ENCODE measurements at places on chromosomes 3 and 15. TPM values are rescaled to one million over a fixed set of nuclear protein-coding genes. Genes with fewer than 3 reads are reported as not detected.

OR5H1 gene
- not detected for total RNA-seq

GRCh38 chr3:136069933-136070332 lies 104.4 kb downstream of the PPP2R3A start:
- H3K27me3 ChIP-seq = no peaks in the 10 kb centered on the region
- H3K27ac ChIP-seq = no peak overlapping the region
- H3K4me1 ChIP-seq = no peaks in the 10 kb centered on the region

SUCNR1 gene
- total RNA-seq = 7.3 TPM

SYNPR gene
- total RNA-seq = not detected

DNA sequence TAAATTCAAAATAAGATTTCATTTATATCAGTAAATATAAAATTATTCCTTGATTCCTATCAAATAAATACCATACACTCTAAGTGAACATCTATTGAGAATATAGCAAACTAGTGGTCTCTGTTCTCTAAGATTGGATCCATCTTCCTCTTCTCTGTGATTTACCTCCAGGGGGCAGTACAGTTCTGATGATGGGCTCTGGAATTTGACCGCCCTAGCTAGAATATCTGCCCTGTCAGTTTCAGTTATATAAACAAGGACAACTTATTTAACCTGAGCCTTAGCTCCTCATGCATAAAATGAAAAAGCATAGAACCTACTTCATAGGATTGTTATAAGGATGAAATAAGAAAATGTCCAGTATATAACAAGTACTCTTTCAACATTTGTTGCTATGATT lies 171.1 kb upstream of the CCDC54 start:
- no peak overlapping the region for H3K4me3 ChIP-seq
- no peak for DNase-seq
- no peak overlapping the region for H3K27ac ChIP-seq
- no peaks in the 10 kb centered on the region for H3K27me3 ChIP-seq

CIB1 gene
- 158 TPM for total RNA-seq

- DNase-seq = no peak
- no peak overlapping the region for H3K27ac ChIP-seq
- no peak overlapping the region for H3K4me3 ChIP-seq
- H3K4me1 ChIP-seq = no peaks in the 10 kb centered on the region
- no peaks in the 10 kb centered on the region for H3K27me3 ChIP-seq
Measured at GRCh38 chr3:178263236-178263916, 272.9 kb upstream of the KCNMB2 start.

SELENOS gene
- total RNA-seq = 66.0 TPM

COL8A1 gene
- total RNA-seq = 24.2 TPM

DNA sequence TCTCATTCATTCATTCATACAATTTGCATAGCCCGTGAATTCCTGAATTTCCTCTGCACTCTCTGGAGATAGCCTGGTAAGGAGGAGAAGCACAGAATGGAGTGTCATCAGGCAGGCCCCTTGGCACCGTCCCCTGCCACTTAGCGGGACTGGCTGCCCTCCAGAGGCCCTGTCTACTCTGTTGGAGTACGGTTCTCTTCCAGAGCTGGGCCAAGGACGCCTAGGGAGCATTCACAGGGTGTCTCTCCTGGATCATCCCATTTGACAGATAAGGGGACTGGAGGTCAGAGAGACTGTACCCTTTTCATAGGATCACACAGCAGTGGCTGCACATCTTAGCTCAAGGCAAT lies 48.0 kb downstream of the PTH1R start:
- no peak overlapping the region for H3K27ac ChIP-seq
- H3K4me1 ChIP-seq = no peaks in the 10 kb centered on the region
- no peak for DNase-seq
- no peak overlapping the region for H3K4me3 ChIP-seq
- peaks cover 35% of the 10 kb centered on the region for H3K36me3 ChIP-seq

- no peak overlapping the region for H3K4me3 ChIP-seq
- no peaks in the 10 kb centered on the region for H3K4me1 ChIP-seq
- H3K36me3 ChIP-seq = no peaks in the 10 kb centered on the region
- H3K27ac ChIP-seq = no peak overlapping the region
Measured at GRCh38 chr15:78714890-78715289, 73.9 kb upstream of the CHRNB4 start.

DNA sequence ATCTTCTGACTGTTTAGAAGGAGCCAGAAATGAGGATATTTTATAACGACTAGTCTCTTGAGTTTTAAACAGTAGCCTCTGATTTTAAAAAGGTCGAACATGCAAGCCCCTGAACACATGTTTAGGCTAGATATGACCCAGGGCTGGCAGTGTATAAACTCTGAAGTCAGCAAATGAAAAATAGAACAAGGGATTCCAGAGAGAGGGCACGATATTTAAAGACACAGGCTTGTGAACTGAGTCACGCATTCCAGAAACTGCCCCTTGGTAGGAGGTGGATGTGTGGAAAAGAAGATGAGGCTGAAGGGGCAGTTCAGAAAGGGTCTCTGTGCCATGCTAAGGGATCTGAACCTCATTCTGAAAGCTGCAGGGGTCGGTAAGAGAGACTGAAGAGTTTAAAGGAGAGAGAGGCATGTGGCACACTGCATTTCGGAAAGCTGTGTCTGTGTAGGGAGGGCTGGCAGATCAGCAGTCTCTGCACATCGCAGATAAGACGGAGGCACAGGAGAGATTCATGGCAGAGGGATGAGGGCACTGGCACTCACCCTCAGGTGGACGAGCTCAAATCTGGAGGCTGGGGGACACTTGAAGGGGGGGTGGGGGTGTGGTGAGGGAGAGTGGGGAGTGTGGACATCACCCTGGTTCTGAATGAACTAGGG lies 22.1 kb downstream of the ST8SIA2 start:
- H3K4me1 ChIP-seq = no peaks in the 10 kb centered on the region
- H3K27me3 ChIP-seq = no peaks in the 10 kb centered on the region
- DNase-seq = no peak
- H3K27ac ChIP-seq = no peak overlapping the region

ZNF619 gene
- 9.0 TPM for total RNA-seq

SCAMP5 gene
- 13.4 TPM for total RNA-seq

DNA sequence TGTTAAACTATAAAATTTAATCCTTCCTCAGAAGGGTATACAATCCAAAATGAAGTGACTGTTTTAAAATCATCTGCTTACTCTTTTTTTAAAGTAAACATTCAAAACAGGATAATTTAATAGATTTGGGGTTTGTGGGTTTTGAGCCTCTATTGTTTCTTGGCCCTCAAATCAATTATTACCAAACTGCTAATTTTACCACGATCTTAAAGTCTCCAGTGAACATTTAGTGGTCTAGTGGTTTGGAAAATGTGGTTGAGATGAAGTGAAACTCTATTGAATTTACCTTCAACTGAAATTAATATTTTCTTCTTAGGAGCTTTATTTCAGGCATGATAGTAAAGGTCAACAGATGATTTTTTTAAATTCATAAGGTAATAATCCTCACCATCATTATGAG lies 11.2 kb upstream of the ATP11B start:
- DNase-seq = no peak
- H3K36me3 ChIP-seq = no peaks in the 10 kb centered on the region
- no peaks in the 10 kb centered on the region for H3K27me3 ChIP-seq
- H3K4me1 ChIP-seq = no peaks in the 10 kb centered on the region
- no peak overlapping the region for H3K4me3 ChIP-seq

BFSP2 gene
- total RNA-seq = 0.41 TPM

DNA sequence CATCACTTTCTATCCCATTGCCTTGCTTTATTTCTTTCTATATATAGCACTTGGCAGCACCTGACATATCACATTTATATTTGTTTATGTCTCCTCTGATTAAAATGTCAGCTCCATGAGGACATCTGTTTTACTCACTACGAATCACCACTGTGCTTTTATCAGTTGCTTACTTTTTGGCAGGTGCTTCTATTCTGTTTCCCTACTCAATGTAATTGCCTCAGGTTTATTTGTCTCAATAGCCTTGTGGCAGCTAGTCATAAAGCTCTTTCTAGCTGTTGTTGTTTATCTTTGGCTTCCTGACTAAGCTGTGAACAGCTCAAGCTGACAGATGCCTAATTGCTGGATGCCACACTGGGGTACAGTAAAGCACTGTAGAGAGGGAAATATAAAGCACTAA lies 85.5 kb downstream of the VPS13C start:
- no peak overlapping the region for H3K27ac ChIP-seq
- no peak overlapping the region for H3K4me3 ChIP-seq
- H3K4me1 ChIP-seq = no peaks in the 10 kb centered on the region
- no peak for DNase-seq

DNA sequence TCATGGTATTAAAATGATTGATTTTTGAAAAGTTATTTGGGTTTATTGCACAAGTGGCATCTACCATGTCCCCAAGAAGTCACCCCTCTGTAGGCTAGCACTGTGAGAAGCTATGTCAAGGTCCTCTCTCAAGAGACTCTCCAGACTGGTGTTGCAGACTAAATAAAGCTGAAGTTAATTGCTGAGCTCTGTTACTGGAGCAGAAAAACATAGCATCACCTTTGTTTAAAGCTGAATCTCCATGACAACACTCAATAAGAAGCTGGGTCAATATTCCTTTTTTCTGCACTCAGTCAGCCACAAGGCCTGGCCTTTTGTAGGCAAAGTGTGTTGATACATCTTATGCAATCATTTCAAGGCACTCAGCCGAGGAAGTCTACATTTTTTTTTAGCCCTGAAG lies 806.6 kb upstream of the LMCD1 start:
- H3K27me3 ChIP-seq = no peaks in the 10 kb centered on the region
- no peak overlapping the region for H3K27ac ChIP-seq
- H3K36me3 ChIP-seq = no peaks in the 10 kb centered on the region
- H3K4me1 ChIP-seq = no peaks in the 10 kb centered on the region

HIGD1A gene
- total RNA-seq = 207 TPM

DNA sequence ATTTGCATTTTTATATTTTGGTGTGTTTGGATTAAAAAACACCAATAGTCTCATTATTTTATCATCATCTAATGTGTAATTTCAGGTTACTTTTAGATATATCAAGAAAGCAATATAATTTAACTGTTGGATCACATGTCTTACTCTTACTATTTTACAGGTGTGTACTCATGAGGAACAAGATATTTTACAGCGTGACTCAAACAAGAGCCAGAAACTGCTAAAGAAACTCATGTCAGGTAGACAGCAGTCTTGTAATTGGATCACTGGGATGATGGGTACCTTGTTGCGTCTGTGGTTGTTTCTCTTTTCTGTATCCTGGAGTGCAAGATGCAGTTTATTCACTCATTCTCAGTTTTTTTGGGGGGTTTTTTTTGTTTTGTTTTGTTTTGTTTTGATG lies 12.9 kb downstream of the TRIP4 start:
- no peak for DNase-seq
- peaks cover 30% of the 10 kb centered on the region for H3K36me3 ChIP-seq
- no peak overlapping the region for H3K27ac ChIP-seq
- no peak overlapping the region for H3K4me3 ChIP-seq
- no peaks in the 10 kb centered on the region for H3K27me3 ChIP-seq

DNA sequence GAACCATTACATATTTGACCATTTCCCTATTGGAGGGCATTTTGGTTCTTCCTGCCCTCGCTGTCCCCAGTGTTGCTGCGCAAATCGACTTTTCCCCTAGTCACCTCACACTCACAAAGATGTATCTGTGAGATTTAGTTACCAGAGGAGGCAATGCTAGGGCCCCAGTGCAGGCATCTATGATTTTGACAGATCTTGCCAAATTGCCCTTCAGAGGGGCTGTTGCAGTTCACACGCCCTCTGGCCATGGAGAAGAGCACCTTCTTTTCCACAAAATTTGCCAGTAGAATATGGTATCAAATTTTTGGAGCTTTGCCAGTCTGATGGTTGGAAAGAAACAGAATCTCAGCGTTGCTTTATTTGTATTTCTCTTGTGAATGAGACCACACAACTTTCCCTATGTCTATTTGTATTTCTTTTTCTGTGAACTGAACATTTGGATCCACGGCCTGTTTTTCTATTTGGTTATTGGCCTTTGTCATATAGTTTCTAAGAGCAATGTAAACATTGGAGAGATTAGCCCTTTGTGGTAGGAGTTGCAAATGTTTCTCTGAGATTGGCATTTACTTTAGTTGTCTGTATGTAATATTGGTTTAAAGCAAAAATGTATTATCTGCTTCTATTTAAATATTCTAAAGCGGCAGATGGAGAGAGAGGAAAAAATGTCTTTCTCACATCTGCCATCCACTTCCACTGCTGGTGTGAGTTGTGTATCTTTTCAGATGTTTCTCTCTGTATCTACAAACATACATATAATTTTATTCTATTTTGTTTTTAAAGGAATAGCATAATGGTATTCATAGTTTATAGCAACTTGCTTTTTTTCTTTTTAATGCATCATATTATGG lies 66.1 kb downstream of the DNASE1L3 start:
- H3K36me3 ChIP-seq = peaks cover 16% of the 10 kb centered on the region
- H3K27me3 ChIP-seq = no peaks in the 10 kb centered on the region
- no peak overlapping the region for H3K4me3 ChIP-seq
- DNase-seq = no peak

GRCh38 chr3:18888819-18889218 lies 259.5 kb upstream of the KCNH8 start:
- DNase-seq = no peak
- no peaks in the 10 kb centered on the region for H3K4me1 ChIP-seq
- H3K36me3 ChIP-seq = no peaks in the 10 kb centered on the region
- H3K4me3 ChIP-seq = no peak overlapping the region

KIF23 gene
- total RNA-seq = 2.5 TPM

DNA sequence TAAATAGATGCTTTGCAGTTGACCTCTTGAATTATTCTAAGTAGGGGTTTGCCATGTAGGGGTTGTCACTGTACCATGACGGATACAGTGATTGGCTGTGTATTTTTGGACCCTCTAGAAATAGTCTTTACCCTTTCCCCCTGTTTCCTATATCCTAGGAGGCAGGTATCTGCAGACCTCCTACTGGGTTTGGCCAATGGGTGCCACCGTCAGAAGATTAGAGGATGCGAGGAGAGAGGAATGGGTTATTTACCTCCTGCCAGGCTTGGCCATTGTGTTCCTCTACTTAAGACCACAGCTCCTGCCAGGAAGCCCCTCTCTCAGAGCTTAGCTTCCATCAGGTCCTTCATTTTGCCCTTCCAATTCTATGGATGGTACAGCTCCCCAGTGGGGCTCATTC lies 40.2 kb upstream of the CLRN1 start:
- no peak overlapping the region for H3K27ac ChIP-seq
- no peaks in the 10 kb centered on the region for H3K36me3 ChIP-seq
- H3K4me1 ChIP-seq = no peaks in the 10 kb centered on the region

DNA sequence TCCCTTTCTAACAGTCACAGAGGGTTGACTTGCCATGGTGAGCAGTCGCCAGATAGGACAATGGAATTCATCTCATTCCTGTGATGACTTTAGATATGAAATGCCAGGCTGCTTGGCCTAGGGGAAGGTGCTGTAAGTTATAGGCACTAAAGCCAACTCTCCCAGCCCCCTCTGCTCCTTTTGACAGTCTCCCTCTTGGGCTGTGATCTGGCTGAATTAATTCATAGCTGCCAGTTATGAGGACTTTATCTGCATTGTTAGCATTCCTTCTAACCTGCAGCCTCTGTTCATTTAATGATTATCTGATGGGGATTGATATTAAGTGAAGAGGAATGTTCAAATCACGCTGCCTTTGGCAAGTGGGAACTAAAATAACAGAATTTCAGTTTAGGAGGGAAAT lies 427.1 kb upstream of the RASGRP1 start:
- DNase-seq = peak; percentile 9
- H3K4me3 ChIP-seq = no peak overlapping the region
- H3K36me3 ChIP-seq = no peaks in the 10 kb centered on the region
- H3K27ac ChIP-seq = no peak overlapping the region
- no peaks in the 10 kb centered on the region for H3K27me3 ChIP-seq
